ENCODE measurements at places on chromosomes 4 and X. TPM values are rescaled to one million over a fixed set of nuclear protein-coding genes. Genes with fewer than 3 reads are reported as not detected.

TRAPPC11 gene
- 46.6 TPM for total RNA-seq

GPAT3 gene
- total RNA-seq: 2.1 TPM

TLR10 gene
- not detected for total RNA-seq

SLC38A5 gene
- 21.8 TPM for total RNA-seq

RAP1GDS1 gene
- 103 TPM for total RNA-seq

DTHD1 gene
- total RNA-seq: not detected

PAGE2B gene
- not detected for total RNA-seq

PDZD4 gene
- total RNA-seq: 0.26 TPM

FAM149A gene
- total RNA-seq: 9.4 TPM

ZCCHC18 gene
- 1.3 TPM for total RNA-seq

EDNRA gene
- 0.77 TPM for total RNA-seq

BGN gene
- 10.1 TPM for total RNA-seq

AFF1 gene
- total RNA-seq: 21.1 TPM

CTPS2 gene
- total RNA-seq: 10.0 TPM

CORIN gene
- under 0.01 TPM for total RNA-seq

XAGE2 gene
- total RNA-seq: not detected

CSAG3 gene
- total RNA-seq: not detected

SHROOM4 gene
- 0.50 TPM for total RNA-seq

CDS1 gene
- total RNA-seq: 0.26 TPM

SH2D1A gene
- total RNA-seq: not detected

SPANXN2 gene
- not detected for total RNA-seq

KCNIP4 gene
- total RNA-seq: not detected

Measured in fibroblast of lung (primary cell).